ENCODE measurements at places on chromosomes 2 and 18.

GRCh38 chr2:164764996-164765395 is 76.6 kb downstream of the COBLL1 start:
- DNase-seq: no peak

GRCh38 chr2:164458792-164459191 is 162.5 kb downstream of the GRB14 start:
- no peak for DNase-seq

DNA sequence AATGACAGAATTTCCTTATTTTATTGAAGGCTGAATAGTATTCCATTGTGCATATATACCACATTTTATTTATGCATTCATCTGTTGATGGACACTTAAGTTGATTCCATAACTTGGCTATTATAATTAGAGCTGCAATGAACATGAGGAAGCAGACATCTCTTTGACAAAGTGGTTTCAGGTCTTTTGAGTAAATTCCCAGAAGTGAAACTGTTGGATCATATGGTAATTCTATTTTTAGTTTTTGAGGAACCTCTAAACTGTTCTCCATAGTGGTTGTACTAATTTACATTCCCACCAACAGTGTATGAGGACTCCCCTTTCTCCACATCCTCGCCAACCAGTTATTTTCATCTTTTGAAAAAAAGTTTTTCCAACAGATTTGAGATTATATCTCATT is 77.5 kb downstream of the TMEM200C start:
- no peak for DNase-seq

GRCh38 chr2:202261531-202261930 is 4.0 kb upstream of the NOP58 start:
- DNase-seq: no peak

DNA sequence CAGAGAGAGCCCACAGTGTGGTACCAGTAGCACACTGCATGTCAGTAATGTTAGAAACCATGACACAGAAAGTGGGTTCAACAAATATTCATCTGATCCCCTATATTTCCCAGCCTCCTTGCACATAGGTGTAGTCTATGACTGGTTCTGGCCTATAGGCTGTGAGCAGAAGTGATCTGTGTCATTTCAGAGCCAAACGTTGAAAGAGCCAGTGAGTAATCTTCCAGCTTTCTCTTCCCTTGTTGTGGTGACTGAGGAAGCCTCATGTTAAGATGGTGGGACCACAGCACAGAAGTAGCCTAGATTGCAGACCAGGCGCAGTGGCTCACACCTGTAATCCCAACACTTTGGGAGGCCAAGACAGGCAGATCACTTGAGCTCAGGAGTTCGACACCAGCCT is 4.1 kb downstream of the TMEM237 start:
- no peak for DNase-seq

DNA sequence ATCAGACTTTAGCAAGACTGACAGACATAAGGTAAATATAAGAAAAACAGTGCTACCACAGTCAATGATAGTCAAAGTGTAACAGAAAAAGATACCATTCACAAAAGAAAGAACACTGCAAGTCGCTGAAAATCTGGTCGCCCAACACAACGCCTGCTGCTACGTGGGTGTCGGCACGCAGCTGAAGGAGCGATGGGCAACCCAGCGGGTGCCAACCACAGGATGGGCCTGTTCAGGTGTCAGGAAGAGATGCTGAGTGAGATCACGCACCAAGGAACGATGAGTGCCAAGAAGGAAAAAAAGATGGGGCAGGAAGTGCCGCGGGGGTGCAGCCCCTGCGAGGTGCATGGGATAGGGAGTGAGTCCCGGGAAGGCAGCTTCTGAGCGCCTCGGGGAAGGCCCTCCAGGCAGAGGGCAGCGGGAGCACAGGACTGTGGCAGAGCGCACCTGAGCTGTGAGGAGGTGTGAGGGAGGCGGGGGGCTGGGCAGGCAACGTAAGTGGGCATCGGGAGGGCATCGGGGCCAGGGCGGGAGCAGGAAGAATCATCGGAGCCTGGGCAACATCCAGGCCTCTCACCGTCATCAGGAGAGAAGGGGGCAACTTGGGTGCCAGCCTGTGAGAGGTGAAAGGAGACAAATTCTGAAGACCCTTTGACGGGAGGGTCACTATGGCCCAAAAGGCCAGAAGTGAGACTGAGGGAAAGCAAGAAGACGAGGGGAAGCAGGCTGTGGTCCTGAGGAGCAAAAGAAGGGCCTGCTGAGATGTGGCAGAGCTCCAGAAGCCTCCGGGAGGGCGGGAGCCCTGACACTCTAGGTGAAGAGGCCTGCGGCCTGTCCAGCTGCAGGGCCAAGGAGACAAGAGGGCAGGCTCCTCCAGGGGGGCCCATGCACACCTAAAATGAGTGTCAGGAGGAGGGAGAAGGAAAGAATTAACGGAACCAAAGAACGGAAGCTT is 14.8 kb upstream of the MTERF4 start:
- no peak for DNase-seq

DNA sequence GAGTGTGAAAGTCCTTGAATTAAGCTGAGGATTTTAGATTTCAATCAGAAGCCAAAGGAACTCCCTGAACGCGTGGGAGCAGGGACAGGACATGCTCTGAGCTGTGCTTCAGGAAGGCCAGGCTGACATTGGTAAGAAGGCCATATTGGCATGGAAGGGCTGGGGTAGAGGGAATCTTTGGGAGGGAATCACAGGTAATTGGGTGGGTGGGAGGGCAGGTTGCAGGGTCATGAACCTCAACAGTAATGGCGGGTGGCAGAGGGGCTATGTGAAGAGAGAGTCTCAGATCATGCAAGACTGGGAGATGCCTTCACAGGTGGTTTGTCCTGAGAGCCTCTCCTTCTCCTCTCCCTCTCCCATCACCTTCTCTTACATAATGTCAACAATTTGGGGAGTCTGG is 18.6 kb upstream of the CELF4 start:
- no peak for DNase-seq

- DNase-seq: no peak
Measured at GRCh38 chr18:2692508-2692907, 37.0 kb downstream of the SMCHD1 start.

DNA sequence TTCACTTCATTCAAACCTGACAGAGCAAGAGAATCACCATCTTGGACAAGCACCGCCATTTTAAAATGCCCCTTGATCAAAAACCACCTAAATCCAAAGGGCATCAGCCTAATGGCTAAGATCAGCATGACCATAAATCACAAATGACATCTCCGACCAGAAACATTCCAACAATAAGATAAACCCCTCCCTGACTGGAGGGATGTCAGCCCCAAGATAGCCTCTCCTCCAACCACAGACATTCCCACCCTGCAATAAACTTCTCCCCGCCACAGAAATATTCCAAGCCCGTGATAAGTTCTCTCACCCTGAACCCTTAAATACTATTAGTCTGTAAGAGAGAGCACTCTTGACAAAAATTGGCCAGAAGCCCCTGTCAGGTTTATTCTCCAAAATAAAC is 21.6 kb upstream of the LYPD1 start:
- DNase-seq: no peak

- DNase-seq: no peak
Measured at GRCh38 chr2:239322416-239323086, 78.3 kb downstream of the HDAC4 start.

DNA sequence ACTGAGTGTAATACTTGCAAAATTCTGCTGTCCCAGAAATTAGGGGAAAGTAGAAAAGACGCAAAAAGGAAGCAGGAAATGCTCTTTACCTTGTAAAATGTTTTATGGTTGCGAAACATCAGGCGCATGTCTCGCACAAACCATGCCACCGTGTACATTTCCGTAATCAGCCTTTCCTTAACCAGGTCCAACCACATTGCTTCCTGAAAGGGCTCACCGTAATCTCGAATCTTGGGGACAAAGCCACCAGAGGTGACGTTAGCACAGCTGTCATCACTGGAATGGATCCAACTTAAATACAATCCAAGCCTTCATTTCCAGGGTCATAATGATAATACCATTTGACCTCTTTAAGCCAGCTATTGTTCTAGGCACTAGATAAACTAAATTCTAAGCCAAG is 49.3 kb downstream of the SP110 start:
- no peak for DNase-seq

DNA sequence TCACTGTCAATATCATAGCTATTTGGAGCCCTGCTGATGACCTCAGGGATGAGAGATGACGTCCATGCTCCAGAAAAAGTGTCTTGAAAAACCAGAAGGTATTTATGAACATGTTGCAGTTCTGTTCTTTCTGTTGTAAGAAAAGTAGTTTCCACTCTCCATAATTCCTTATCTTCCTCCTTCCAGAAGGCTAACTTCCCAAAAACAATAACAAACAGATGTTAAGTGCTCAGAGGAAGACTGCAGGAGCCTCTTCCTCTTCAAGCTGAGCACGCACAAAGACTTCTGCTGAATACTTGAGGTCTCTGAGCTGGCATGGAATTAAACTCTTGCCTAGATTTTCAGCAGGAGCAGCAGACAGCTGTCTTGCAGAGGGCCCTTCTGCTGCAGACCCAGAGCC is 434.5 kb upstream of the KLHL29 start:
- DNase-seq: no peak

DNA sequence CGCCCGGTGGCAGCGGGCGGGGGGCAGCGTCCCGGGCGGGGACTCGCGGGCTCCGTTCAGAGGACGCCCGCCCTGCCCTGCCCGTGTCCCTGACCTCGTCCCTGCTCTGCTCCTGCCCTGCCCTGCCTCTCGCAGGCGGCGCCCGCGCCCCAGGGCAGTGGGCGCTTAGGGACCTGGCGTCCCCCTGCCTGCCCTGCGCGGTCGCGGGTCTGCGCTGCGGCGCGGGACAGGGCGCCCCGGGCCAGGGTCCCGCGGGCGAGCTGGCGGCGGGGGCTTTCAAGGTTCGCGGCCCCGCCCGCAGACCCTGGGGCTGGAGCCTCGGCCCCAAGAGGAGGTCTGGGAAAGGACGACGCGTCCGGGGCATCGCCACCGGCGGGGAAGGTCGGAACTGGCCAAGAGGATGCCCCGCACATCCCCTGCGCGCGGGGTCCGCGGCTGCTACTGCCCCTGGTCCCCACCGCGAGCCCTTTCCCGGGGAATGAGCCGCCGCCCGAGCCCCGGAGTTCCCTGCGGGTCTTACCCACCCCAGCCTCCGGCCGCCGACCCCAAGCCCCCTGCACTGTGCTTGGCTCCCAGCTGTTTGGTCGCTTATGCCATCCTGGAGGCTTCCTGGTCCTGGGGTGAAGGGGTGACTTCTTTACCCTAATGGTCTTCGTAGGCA is 679 bp downstream of the RNF144A start:
- no peak for DNase-seq

DNA sequence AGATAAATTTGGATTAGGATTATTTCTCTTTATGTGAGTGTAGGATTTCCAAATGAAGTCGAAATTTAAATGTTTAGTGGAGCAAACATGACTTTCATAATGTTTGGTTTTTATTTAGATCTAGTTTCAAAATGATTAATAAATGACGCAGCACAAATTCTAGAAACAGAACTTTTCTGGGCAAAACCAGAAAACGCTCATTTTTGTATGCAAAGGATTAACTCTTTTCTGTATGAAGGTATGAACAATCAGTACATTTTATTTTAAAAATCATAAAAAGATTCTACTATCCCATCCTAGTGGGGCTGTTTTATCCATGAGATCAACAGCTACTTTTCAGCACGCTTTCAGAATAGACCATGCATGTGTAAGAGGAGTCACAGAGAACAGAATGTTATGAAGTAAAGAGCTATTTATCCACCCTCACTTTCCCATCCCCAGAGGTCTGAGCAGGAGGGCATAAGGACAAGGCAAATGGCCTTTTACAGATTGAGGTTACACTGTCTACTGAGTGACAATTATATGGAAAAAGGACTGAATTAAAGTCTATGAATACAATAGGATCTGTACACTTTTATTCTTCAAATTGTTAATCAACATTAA is 270.8 kb downstream of the ZEB2 start:
- no peak for DNase-seq

GRCh38 chr2:36497570-36498163 is 100.3 kb downstream of the FEZ2 start:
- DNase-seq: no peak

DNA sequence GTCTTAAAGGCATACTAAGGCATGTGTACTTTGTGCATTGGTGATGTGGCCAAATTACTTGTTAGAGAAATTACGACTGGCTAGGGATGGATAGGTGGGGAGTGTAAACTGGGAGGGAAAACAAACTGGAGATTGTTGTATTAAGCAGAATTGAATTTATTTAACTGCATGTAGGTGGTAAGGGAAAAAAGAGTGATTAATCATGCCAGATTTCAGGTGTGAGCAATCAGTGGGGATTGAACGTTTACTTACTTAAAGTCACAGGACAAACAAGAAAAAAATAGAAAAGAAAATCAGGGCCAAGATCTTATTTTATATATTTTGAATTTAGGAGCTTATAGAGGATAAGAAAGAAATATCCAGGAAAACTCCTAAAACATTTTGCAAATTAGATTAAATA is 88.6 kb downstream of the GULP1 start:
- no peak for DNase-seq

GRCh38 chr2:61906186-61906470 is 654 bp downstream of the COMMD1 start:
- no peak for DNase-seq

- no peak for DNase-seq
Measured at GRCh38 chr2:39629646-39630045, 36.1 kb upstream of the TMEM178A start.

DNA sequence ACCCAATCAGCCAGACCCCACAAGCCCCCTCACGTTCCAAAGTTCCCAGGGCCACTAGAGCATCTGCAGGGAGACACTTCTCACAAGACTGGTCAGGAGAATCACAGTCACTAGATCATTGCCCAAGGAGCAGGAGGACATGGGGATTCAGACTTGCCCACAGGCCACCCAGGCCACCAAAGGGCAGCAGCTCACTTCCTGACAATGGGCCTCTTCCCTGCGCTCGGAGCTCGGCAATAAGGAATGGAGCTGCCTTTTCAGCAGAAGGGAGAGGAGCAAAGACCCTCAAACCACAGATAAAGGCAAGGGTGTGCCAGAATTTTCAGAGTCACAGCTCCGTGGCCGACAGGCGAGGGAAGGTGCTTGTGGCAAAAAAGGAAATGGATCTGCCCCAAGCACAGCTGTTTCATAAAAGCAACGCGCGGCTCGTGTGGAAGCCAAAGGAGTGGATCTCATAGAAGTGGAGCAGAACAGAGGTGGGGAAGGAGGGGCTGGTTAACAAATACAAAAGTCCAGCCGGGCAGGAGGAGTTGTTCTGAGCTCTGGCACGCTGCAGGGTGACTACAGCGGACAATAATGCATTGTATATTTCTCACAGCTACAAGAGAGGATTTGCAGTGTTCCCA is 72.1 kb downstream of the EDAR start:
- no peak for DNase-seq

All from stimulated activated CD4-positive, alpha-beta T cell treated with anti-CD3 and anti-CD28 coated beads, Interleukin-12 subunit alpha, Interleukin-12 subunit beta, amount 100 ng/mL, for 24 hours (primary cell).